ENCODE measurements at places on chromosomes 11 and 22. TPM values are rescaled to one million over a fixed set of nuclear protein-coding genes. Genes with fewer than 3 reads are reported as not detected.

Gene CFAP68
- 12.7 TPM for total RNA-seq

DNA sequence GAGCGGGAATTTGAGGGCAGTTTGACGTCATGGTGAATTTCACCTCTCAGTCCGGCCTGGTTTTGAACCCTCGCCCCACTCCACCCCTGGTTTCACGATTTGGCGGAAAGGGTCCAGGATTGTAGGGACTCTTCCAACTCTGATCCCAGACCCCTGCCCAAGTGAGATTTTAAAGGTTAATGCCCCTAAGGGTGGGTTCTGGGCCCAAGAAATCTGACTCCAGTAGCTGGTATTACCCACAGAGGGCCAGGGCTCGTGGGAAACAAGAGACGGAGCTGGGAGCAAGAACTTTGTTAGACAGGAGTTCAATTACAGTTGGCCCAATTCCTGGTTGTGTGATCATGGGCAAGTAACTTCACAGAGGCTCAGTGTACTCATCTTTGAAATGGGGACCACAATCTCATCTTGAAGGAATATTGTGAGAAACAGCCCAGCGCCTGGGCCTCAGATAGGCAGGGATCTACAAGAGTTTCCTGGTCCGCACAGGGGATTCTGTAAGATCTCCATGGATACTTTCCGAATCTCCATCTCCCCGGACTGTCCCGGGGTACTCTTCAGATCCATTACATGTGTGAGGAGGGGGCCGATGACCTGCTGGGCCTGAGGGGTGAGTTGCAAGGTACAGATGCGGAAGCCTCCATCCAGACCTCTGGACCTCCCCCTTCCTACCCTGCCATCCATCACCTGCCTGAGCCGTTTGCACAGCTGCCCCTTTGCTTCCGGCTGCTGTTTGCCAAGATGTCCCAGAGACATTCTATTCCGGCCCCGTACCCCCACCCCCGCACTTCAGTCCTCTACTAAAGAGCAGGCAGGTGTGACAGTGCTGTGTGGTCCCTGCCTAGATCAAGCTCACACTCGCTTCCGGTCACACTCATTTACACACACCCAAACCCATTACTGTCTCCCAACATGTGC, 687 bp upstream of the CALCA start:
- peaks cover 87% of the 10 kb centered on the region for H3K27me3 ChIP-seq
- DNase-seq = peak; percentile 54
- peaks cover 3% of the 10 kb centered on the region for H3K36me3 ChIP-seq
- H3K4me3 ChIP-seq = no peak overlapping the region

Gene FAT3
- total RNA-seq = 21.3 TPM

GRCh38 chr11:114322934-114323333, 26.7 kb downstream of the NNMT start:
- peaks cover 6% of the 10 kb centered on the region for H3K36me3 ChIP-seq
- DNase-seq = no peak
- H3K4me3 ChIP-seq = no peak overlapping the region
- no peak overlapping the region for H3K27ac ChIP-seq
- peaks cover 2% of the 10 kb centered on the region for H3K27me3 ChIP-seq

DNA sequence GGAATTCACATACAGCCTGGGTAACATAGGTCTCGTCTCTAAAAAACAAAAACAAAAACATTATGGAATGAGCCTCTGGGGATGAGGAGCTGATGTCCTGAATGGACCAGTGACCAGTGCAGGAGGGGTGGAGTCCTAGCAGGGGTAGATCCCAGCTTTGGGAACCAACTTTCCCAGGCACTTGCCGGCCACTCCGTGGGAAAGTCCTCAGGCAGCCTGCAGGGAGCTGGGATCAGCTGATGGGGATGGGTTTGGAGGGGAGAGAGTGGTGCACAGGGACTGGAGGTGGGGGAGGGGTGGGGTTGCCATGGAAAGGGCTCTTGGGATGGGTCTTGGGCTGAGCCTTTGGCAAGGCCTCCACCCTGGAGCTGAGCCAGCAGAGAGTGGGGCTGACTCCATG, 19.1 kb downstream of the MGAT3 start:
- H3K4me1 ChIP-seq = peaks cover 46% of the 10 kb centered on the region
- no peaks in the 10 kb centered on the region for H3K27me3 ChIP-seq
- no peak for DNase-seq
- H3K4me3 ChIP-seq = no peak overlapping the region
- no peak overlapping the region for H3K27ac ChIP-seq

GRCh38 chr11:113133071-113133470, 171.9 kb downstream of the NCAM1 start:
- no peaks in the 10 kb centered on the region for H3K36me3 ChIP-seq
- H3K4me1 ChIP-seq = no peaks in the 10 kb centered on the region

DNA sequence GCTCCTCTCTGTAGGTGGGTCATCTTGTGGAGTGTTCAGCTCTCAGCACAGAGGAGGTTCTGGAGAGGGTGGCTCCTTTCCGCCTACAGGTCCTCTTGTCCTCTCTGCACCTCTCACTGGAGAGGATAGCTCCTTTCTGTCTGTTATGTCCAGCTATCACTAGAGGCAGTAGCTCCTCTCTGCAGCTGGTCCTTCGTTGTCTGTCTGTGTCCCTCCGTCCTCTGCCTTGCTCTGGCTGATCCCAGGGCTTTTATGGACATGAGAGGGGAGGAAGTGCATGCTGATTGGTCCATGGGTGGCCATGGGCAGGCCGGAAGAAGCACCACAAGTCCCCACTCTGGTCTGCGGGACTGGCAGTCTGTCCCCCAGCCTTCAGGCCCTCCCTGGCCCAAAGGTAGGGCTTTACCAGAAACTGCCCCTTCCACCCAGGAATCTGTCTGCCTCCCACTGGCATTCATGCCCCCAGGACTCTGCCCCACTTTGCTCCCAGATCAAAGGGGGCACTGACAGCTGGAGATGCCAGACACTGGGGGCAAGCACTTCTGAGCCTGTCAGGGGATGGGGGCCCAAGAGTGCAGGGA, 38.6 kb upstream of the CALCB start:
- no peaks in the 10 kb centered on the region for H3K4me1 ChIP-seq
- H3K4me3 ChIP-seq = no peak overlapping the region
- peaks cover 17% of the 10 kb centered on the region for H3K27me3 ChIP-seq
- H3K36me3 ChIP-seq = no peaks in the 10 kb centered on the region

DNA sequence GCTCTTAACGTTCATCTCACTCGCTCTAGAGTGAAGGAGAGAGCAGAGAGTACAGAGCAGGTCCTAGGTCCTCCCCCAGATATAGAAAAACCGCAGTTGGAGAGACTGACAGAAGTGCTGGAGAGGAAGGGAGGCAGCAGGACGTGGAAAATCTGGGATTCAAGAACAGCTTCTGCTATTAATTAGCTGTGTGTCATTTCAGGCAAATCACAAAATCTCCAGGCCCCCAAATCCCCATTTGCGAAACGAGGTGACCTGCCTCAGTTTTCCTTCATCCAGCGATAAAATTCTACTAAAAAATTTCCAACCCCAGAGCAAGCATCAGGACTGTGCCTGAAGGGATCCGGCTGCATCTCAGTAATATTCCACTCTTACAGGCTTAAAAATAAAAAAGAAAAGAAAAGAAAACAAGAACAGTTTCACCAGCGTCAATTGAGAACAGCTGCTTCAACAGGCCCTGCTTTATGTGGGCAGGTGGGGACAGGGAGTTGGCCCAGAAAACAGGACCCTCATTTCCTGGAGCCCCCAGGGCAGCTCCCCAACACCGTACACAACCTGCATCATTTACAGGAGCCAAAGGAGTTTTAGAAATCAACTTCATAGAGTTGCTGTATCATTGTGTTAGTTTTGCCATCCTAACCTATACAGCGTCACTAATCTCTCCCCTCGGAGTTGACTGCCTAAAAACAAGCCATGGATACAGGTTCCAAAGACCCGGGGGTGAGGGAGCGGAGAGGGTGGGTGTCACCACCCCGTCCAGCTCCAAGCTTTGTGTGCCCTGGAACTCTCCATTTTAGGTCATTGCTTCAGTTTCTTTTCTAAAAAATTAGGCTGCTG, 2.3 kb upstream of the MALAT1 start:
- peak; percentile 46 for DNase-seq
- H3K4me3 ChIP-seq = peak overlapping the region; percentile 59
- no peak overlapping the region for H3K27ac ChIP-seq
- H3K27me3 ChIP-seq = no peaks in the 10 kb centered on the region
- peaks cover 53% of the 10 kb centered on the region for H3K4me1 ChIP-seq

DNA sequence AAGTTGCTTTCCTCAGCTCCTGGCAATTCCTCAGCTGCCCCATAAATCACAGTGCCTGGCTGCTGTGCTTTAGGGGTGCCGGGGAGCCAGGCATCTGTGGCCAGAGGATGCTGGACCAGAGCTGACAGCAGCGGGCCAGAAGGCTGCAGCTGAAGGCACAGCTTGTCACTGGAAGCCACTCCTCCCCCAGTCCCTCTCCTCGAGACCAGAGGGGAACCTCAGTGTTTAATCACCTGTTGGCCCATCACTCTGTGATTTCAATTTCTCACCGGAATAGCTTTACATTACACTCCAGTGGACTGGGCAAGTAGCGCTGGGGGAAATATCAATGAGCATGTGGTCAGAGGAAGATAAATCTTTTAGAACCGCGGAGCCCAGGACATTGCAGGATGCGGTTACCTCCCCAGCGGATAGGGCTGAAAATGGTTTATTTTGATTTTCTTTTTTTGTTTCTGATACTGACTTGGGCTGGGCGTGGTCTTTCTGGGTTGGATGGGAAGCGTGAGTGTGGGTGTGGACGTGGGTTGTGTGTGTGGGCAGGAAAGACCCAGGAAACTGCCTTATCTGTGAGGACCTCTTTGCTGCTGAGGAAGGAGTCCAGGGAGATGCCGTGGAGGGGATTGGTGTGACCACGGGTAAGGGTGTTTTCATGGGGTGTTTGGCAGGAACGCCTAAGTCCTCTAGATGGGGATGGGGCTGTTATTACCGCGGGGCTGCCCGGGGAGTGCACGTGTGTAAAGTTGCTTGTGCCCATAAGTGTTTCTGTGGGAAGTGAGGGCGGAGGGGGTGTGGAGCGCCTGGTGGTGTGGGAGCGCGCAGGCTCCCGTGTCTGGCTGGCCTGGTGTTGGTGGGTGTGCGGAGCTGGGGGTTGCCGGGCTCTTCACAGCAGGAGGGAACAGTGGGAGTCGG, 4.0 kb downstream of the DAGLA start:
- no peak for DNase-seq
- H3K36me3 ChIP-seq = no peaks in the 10 kb centered on the region
- H3K4me3 ChIP-seq = no peak overlapping the region
- no peaks in the 10 kb centered on the region for H3K27me3 ChIP-seq

DNA sequence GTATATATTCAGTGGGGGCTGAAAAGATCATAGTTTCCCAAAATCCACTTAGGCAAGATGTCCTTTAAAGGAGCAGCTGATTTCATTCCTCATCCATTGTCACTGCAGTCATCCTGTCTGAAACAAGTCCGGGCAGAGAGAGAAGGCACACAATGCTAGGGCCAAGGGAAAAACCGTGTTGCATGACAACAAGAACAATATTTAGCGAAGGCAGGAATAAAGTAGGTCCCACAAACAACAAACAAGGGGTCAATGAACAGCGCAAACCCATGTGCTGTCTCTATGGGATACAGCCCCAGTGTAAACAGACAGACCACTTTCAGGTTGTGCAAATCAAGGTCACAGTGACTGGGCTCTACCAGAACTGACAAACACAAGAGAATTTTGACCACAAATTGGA, 9.0 kb downstream of the PAMR1 start:
- H3K27ac ChIP-seq = no peak overlapping the region
- H3K4me3 ChIP-seq = no peak overlapping the region
- peaks cover 25% of the 10 kb centered on the region for H3K4me1 ChIP-seq
- DNase-seq = no peak
- peaks cover 2% of the 10 kb centered on the region for H3K27me3 ChIP-seq

Gene ILK
- 248 TPM for total RNA-seq

GRCh38 chr11:69878927-69879728, 59.9 kb upstream of the FGF3 start:
- no peaks in the 10 kb centered on the region for H3K4me1 ChIP-seq
- peaks cover 15% of the 10 kb centered on the region for H3K27me3 ChIP-seq
- peaks cover 2% of the 10 kb centered on the region for H3K36me3 ChIP-seq
- H3K4me3 ChIP-seq = no peak overlapping the region
- peak; percentile 72 for DNase-seq

DNA sequence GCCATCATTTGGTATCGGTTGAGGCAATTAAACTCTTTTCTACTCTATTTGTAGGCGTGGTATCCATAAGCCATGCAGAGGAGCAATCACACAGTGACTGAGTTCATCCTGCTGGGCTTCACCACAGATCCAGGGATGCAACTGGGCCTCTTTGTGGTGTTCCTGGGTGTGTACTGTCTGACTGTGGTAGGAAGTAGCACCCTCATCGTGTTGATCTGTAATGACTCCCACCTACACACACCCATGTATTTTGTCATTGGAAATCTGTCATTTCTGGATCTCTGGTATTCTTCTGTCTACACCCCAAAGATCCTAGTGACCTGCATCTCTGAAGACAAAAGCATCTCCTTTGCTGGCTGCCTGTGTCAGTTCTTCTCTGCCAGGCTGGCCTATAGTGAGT, 8.4 kb downstream of the OR9G4 start:
- no peak for DNase-seq
- no peaks in the 10 kb centered on the region for H3K4me1 ChIP-seq

GRCh38 chr11:15027011-15027410, 46.4 kb upstream of the CALCB start:
- no peaks in the 10 kb centered on the region for H3K4me1 ChIP-seq
- no peaks in the 10 kb centered on the region for H3K36me3 ChIP-seq
- H3K4me3 ChIP-seq = no peak overlapping the region
- H3K27me3 ChIP-seq = peaks cover 6% of the 10 kb centered on the region
- H3K27ac ChIP-seq = no peak overlapping the region

DNA sequence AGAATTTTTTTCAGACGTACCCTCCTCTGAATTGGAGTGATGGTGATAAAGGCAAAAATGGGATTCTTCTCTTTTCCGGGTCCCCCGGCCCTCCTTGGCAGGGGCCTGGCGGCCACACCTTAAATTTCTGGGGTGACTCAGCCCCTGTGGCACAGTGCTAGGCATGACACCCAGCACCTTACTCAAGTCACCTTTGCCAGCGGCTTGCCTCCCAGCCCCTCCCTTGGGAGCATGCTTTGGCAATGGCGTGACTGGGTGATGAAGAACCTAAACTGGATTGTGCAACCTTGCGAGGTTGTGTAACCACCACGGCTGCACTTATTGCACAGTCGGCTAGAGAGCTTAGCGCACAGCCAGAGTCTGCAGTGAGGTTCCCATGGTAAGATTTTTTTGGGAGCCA, 16.2 kb upstream of the LDLRAD3 start:
- no peak overlapping the region for H3K4me3 ChIP-seq
- H3K27ac ChIP-seq = no peak overlapping the region
- H3K4me1 ChIP-seq = peaks cover under 1% of the 10 kb centered on the region
- DNase-seq = no peak

GRCh38 chr11:82969811-82970210, 68.3 kb downstream of the DDIAS start:
- no peak overlapping the region for H3K27ac ChIP-seq
- no peak overlapping the region for H3K4me3 ChIP-seq
- H3K4me1 ChIP-seq = no peaks in the 10 kb centered on the region
- no peaks in the 10 kb centered on the region for H3K27me3 ChIP-seq

Gene OR4D5
- total RNA-seq = not detected

- no peak for DNase-seq
- H3K27ac ChIP-seq = no peak overlapping the region
- H3K36me3 ChIP-seq = no peaks in the 10 kb centered on the region
- H3K4me1 ChIP-seq = peaks cover 7% of the 10 kb centered on the region
- H3K4me3 ChIP-seq = no peak overlapping the region
- peaks cover 28% of the 10 kb centered on the region for H3K27me3 ChIP-seq
Observed at GRCh38 chr22:36211237-36211861, 9.7 kb upstream of the APOL4 start.

Gene PLEKHB1
- 2.9 TPM for total RNA-seq

Gene BDNF
- total RNA-seq = 4.4 TPM

Gene CHST1
- total RNA-seq = 12.5 TPM

Gene VPREB1
- not detected for total RNA-seq

Gene HINFP
- 22.9 TPM for total RNA-seq

Gene CCDC116
- total RNA-seq = 0.85 TPM

Gene CRYBB1
- total RNA-seq = not detected

Data from chondrocyte (in vitro differentiated cells).